ENCODE measurements at places on chromosomes 2 and 18.

DNA sequence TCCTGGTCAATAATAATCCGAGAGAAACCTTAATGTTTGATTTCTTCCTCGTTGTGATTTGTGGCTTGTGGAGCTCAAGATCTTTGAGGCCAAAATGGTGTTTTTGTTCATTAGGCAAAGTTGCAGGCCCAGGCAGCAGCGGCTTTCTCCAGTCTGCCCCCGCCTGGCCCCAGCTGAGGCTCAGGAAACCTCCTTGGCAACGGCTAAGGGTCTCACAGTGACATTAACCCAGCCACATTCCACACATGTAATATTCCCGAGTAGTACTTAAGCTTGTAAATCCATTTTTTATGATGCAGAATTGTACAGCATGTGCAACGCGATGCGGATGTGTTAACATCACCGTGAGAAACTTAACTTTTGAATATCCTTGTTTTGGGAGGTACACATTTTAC, 200.1 kb downstream of the BCL11A start:
- no peak for DNase-seq

- DNase-seq = no peak
Measured at GRCh38 chr2:33785201-33786106, 186.4 kb upstream of the FAM98A start.

DNA sequence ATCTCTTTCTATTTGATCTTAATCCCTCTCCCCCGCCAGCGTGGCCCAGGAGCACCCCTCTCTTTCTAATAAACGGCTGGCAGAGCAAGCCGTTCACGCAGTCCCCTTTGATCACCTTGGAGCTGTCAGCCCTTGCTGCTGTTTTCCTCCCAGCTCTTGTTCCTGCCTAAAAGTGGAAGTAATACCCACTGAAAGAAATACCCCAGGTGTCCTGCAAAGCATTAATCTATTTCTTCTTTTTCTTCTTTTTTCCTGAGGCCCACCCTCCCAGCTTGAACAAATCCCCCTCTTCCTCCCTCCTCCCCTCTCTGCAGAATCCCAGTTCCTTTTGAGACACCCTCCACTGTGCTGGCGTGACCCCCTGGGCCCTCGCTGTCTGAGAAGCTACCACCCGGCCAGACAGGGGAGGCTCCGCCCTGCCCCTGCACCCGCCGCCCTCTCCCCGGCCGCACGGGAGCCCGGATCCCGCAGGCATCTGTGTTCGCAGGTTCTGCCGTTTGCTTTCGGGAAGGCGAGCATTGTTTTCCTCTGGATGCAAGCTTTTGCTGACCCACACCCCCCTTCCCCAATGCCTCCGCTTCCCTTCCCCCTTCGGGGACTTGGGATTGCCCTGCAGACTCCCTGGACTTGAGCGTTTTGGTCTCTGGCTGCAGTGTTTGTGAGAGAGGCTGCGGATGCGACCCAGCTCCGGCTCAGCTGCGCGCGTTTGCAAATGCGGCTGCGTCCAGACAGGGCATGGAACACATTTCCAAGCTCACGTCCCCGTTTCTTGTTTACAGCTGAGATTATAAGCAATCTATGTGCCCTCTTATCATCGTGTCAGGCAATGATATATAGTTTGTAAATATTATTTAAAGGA, 631.5 kb downstream of the NYAP2 start:
- DNase-seq = peak; percentile 28

DNA sequence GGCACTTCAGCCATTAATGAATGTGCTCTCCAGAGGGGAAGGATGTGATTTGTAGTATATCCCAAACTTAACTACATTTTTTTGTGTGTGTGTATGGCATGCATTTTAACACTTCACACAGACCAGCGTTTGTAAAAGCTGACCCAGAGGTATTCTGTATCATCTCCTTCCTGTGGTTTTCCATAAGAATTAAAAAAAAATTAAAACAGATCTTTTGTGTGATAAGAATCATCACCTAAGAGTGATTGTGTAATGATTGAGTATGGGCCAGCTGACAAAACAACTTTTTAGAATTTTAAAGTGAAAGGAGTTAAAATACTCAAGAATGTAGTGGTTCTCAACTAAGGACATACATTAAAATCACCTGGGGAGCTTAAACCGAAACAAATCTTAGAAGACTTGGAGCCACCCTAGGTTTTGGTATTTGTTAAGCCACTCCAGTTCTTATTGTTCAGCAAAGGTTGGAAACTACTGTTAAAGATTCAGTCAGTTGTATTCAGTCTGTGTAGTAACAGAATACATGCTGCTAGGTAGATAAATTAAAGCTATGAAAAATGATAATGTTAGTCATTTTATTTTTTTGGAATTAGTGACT, 120.1 kb downstream of the HAUS1 start:
- DNase-seq = no peak

GRCh38 chr18:31482051-31482450, 15.9 kb upstream of the DSG2 start:
- DNase-seq = no peak

DNA sequence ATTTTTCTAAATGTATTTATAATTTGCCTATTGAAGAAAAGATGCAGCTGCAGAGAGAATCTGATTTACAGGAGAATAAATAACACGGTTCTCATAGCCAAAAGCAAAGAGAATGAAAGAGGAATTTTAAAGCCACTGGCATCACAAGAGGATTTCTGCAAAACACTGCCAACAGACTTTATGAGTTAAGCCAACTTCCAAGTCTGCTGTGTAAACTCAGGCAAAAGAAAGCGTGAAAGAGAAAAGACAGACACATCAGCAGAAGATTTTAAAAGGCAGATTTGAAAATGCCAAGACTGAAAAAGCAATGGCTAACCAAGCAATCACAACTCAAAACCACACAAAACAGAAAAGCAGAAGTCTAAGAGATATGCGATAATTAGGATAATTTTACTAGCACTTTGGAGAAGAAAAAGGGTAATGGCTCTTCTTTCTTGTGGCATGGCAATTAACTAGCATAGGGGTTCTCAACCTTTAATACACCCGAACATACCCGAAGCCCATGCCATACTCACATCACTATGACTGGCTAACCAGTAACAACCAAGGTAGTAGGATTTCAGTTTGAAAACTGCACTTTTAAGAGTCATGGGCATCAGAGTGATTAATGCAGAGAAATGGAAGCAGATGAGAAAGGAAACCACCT, 4.9 kb downstream of the DARS1 start:
- DNase-seq = no peak

DNA sequence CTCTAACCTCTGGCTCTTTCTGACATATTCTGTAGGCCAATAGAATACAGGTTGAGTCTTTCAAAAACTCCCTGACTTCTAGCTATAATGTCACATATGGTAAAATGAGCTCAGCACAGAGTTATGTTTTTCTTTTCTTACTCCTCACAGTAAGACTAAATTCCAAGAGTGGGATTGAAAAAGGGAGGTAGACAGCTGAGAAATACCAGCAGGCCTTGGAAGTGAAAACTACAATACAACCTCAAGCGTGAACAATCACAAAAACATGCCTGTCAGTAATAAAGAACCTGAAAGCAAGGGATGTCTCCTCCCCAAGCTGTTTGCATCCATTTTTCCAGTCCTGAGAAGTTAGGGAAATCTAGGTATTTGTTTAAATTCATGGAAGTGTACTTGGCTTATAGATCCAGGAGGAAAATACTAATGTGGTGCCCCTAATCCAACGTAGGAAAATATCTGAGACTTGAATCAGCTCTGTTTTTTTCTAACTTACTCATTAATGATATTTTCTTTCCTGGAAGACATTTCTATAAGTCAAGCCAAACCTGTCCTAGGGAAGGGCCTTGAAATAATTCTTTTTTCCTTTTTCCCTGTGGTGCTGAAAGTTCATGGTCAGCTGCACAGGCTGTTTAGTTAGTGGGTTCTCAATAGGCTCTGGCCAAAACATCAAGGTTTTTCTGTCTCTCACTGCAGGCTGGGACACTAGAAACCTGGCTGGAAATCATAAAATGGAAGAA, 167.9 kb upstream of the SPATS2L start:
- no peak for DNase-seq

- DNase-seq = no peak
Measured at GRCh38 chr2:176317623-176318065, 48.4 kb downstream of the MTX2 start.

GRCh38 chr2:96823198-96823597, 7.1 kb downstream of the CNNM3 start:
- DNase-seq = no peak

All from NCI-H1092 treated with DMSO at 0.1 percent for 48 hours (cell line).